ENCODE measurements at places on chromosomes 13 and 19.
A peak's percentile ranks its signal among the peaks of the same experiment; 100 is the strongest.

- no peak for DNase-seq
These were observed 18.1 kb downstream of the PGLS start for GRCh38 chr19:17529239-17530158.

DNA sequence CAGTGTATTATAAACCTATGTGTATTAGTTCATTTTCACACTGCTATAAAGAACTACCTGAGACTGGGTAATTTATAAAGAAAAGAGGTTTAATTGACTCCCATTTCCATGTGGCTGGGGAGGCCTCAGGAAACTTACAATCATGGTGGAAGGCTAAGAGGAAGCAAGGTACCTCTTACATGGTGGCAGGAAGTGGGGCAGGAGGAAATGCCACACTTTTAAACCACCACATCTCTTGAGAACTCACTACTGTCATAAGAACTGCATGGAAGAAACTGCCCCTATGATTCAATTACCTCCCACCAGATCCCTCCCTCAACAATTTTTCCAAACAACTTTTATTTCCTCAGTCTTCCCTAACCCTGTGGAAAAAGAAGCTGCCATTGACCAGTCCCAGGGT is 14.5 kb upstream of the TPP2 start:
- DNase-seq = no peak

- DNase-seq = peak; percentile 59
These were observed 64.6 kb downstream of the PDS5B start for GRCh38 chr13:32650705-32651311.

GRCh38 chr19:10518444-10519361 is 1.5 kb upstream of the S1PR5 start:
- no peak for DNase-seq

DNA sequence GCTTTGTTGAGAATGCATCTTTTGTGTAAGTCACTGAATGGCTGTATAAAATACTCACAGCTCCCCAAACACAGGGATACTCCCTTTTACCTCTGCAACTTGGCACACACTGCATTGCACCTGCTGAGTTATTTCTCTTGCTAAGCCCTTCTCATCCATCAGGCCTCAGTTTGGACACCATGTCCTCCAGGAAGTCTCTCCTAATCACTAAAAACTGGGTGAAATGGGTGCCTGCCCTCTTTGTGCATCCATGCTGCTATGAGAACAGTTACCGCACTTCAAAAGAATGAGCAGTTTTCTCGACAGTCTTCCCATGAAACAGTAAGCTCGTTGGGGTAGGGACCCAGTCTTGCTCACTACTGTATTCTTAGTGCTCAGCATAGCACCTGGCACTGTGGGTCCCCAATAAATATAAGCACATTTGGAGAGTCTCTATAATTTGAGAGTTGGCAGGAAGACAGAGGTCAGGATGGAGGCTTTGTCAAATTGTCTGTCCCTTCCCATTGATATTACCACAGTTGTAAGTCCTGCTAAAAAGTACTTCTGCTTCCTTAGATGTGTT is 4.6 kb upstream of the SLC25A30 start:
- DNase-seq = no peak

- no peak for DNase-seq
These were observed 116.2 kb upstream of the ZNF536 start for GRCh38 chr19:30255791-30256495.

GRCh38 chr13:94031609-94032008 is 447.9 kb downstream of the DCT start:
- no peak for DNase-seq

DNA sequence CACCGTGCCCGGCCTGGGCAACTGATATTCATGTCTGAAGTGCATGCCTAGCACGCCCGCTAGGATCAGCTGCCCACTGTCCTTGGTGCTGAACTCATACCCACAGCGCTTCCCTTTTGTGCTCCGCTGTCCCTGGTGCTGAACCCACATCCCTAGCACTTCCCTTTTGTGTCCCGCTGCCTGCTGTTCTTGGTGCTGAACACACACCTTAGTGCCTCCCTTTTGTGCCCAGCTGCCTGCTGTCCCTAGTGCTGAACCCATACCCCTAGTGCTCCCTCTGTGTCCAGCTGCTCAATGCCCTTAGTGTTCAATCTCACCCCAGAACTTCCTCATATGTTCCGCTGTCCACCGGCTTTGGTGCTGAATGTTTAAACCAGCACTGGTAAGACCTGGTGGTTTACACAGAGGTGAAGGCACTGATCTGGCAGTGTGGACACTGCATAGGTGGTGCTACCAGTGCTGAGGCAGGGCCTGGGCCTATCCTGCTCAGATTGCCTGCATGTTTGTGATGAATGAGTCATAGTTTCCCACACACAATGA is 26.3 kb upstream of the SIGLEC11 start:
- DNase-seq = peak; percentile 80

GRCh38 chr19:57233207-57233606 is 2.4 kb downstream of the AURKC start:
- DNase-seq = no peak

GRCh38 chr13:23411706-23412105 is 21.8 kb downstream of the SACS start:
- no peak for DNase-seq

DNA sequence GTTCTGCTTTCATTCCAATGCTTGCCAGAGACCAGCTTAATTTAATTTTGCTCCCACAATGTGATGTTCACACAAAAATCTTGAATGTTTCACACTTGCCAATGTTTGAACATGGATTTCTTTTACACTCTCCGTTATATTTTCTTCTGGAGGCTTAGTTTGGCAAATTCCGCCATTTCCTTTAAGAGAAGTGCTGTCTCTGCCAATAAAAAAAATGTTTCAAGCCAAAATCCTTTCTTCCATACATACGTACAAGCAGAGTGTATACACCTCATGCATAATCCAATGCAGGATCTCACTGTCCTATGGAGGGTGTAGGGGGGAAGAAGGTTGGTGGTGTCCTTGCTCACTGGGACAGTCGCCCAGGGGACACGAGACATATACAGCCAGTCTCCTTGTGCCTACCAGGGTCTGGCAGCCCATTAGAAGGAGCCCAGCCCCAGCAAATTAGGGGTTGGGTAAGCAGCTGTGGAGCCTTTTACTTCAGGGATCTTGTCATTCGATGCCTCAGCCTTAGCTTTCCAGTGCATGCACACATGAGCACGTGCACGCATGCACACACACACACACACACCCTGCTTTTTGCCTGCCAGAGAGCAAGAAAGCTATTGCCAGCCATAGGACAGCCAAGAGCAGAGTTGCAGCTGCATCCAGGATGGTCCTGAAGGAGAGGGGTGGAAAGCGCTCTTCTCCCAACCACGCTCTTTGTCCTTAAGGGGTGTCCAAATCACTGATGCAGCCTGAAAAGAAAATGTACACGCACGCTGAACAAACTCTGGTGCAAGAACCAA is 208.3 kb downstream of the FOXO1 start:
- no peak for DNase-seq

DNA sequence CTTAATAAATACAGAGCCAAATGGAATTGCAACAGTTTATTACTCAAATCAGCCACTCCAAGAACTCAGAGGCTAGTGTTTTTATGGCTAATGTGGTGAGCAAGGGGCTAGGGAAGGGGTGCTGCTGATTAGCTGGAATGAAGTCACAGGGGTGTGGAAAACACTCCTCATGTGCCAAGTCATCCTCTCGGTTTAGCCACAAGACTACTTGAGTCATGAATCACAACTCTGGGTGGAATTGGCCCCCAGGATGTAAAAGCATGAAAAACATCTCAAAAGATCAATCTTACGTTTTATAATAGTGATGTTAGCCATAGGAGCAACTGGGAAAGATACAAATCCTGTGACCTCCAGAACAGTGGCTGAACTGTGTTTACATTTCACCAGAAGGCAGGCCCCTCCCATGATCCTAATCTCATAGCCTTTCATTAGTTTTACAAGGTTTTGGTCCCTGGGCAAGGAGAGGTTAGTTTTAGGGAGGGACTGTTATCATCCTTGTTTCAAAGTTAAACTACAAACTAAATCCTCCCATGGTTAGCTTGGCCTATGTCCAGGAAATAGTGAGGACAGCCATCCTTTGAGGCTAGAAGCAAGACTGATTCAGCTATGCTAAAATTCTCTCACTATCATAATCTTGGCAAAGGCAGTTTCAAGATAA is 2020.1 kb upstream of the PCDH20 start:
- DNase-seq = no peak

DNA sequence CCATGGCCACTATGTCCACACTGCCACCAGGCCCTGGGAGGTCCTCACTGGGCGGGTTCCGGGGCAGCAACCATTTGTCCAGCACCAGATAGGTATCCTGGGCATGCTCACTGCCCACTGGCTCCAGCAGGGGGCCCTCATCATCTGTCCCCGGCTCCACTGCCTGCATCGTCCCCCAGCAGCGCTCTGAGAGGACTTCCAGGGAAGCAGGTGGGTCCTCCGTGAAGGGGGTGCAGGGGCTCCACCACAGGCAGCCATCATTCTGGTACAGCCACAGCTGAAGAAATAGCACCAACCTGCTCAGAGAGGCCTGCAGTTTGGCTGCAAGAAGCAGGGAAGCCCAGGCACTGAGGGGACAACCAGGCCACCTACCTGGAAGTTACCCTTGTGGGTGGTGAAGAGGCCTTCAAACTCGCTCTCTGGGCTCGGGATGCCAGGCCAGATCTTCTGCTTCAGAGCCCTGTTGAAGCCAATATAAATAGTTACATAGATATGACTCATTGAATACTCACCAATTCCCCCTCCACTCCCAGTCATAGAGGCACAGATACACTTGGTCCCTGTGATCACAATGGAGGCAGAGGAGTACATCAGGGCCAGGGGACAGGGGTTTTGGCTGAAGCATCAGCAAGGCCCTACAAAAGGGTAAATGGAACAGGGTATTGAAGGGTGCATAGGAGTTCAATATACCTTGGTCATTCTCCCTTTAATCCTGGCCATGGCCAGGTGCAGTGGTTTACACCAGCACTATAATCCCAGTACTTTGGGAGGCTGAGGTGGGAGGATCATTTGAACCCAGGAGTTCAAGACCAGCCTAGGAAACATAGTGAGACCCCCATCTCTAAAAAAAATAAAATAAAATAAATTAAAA is 4.1 kb downstream of the SWSAP1 start:
- no peak for DNase-seq

DNA sequence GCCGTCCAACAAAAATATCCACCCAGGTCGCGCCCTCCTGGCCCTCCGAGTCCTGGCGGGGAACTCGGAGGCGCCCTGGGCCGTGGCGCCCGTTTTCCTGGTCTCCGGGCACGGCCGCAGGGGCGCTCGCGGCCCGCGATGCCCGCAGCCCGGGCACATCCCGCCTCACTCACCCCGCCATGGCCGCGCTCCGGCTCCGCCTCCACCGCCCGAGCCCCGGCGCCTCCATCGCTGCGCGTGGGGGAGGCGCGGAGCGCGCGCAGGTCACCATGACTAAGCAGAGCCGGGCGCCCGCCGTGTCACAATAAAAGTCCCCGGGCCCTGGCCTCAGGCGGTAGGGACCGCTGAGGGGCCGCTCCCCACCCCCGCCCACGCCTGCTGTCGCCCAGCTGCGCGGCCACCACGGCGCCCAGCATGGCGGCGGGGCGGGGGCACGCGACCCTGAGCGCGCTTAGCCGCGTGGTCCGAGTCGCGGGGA is 593 bp downstream of the KEAP1 start:
- DNase-seq = peak; percentile 93

DNA sequence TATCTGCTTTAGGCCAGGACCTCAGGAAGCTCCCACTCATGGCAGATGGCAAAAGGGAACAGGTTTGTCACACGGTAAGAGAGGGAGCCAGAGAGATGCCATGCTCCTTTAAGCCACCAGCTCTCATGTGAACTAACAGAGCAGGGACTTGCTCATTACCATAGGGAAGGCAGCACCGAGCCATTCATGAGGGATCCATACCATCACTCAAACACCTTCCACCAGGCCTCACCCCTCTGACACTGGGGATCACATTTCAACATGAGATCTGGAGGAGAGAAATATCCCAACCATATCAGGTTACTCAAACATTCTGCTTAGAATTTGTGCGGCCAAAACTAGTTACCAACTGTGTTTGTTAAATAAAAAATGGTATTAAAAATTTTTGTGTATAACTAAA is 427.0 kb downstream of the UQCRFS1 start:
- no peak for DNase-seq

GRCh38 chr13:40656358-40656757 is 10.1 kb downstream of the FOXO1 start:
- no peak for DNase-seq

GRCh38 chr13:84867246-84867645 is 932.0 kb downstream of the SLITRK6 start:
- no peak for DNase-seq

- DNase-seq = no peak
These were observed 30.6 kb upstream of the FAM216B start for GRCh38 chr13:42750794-42751193.

GRCh38 chr13:79631051-79631659 is 150.2 kb downstream of the NDFIP2 start:
- no peak for DNase-seq

DNA sequence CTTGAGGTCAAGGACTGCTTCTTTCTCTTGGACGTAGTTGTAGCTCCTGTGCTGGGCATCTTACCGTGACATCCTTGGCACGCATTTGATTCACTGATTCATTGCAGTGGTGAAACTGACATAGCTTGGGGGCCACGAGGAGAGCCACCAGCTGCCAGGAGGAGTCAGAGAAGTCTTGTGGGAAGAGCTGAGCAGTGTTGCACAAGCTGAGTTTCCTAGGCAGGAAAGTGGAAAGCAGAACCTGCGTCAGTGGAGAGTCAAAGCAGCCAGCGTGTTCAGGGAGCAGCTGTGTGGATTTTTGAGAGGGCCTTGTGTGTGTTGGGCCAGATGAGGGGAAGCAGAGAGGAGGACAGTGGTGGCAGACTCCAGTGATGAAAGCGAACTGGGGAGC is 5.3 kb upstream of the GPR183 start:
- DNase-seq = no peak

- no peak for DNase-seq
These were observed 8.4 kb downstream of the IGFL3 start for GRCh38 chr19:46116121-46116520.

DNA sequence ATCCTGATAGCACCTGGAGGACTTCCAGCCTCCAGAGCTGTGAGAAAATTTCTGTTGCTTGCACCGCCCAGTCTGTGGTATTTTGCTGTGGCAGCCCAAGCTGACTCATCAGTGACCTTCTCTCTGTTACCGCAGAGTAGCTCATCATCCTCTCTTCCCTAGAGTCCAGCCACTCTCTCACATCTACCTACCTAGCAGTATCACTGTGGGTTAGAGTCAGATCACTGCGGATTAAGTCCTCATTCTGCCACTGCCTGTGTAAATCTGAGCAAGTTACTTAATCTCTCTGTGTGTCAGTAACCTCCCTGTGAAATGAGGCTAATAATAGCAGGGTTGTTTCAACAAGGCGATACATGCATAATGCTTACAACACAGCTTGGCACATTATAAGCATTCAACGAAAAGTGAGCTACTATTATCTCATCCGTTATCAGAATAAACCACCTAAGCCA is 40.3 kb upstream of the USPL1 start:
- DNase-seq = peak; percentile 37

- DNase-seq = peak; percentile 70
These were observed 16.7 kb downstream of the TSKS start for GRCh38 chr19:49746206-49746958.

DNA sequence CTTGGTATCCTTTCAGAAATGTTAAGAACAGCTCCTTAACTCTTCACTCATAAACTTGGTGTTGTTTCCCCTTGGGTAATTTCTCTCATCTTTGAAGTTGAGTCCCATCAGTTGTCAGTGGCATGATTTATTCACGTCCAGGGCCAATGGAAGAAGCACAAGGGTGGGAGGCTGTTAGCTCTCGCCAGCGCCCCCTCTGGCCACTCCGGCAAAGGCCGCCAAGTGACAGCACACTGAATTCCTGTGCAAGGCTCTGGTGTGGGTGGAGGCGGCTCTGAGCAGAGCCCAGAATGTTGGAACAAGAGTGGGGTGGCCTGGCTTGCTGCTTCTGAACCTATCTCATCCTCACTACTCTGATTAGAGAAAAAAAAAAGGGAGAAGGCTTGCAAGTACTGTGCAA is 13.1 kb upstream of the MEDAG start:
- no peak for DNase-seq

Measured in stimulated activated CD4-positive, alpha-beta T cell treated with anti-CD3 and anti-CD28 coated beads, Interleukin-2, amount 100 ng/mL, for 24 hours (primary cell).